Left lung (tissue), 14 donors: ENCODE measurements at places on chromosomes 5 and 9. TPM values are rescaled to one million over a fixed set of nuclear protein-coding genes. Genes with fewer than 3 reads are reported as not detected.

PNPLA7 gene
- 3.6 TPM for polyA plus RNA-seq

- H3K4me1 ChIP-seq, result peaks cover 7% of the 10 kb centered on the region
- no peak overlapping the region for H3K4me3 ChIP-seq
- H3K36me3 ChIP-seq, result no peaks in the 10 kb centered on the region
- DNase-seq, result no peak
Measured at GRCh38 chr5:142289708-142290576, 34.9 kb downstream of the SPRY4 start.

GRCh38 chr9:12785941-12786340, 11.1 kb downstream of the LURAP1L start:
- peaks cover 6% of the 10 kb centered on the region for H3K4me1 ChIP-seq
- peak overlapping the region; percentile 88 for H3K27ac ChIP-seq
- H3K27me3 ChIP-seq, result no peaks in the 10 kb centered on the region
- no peaks in the 10 kb centered on the region for H3K36me3 ChIP-seq
- H3K4me3 ChIP-seq, result no peak overlapping the region

- no peaks in the 10 kb centered on the region for H3K36me3 ChIP-seq
- no peaks in the 10 kb centered on the region for H3K27me3 ChIP-seq
- H3K4me3 ChIP-seq, result no peak overlapping the region
- H3K27ac ChIP-seq, result no peak overlapping the region
- no peak for DNase-seq
Measured at GRCh38 chr5:38046103-38046502, 206.3 kb upstream of the GDNF start.

- no peak overlapping the region for H3K4me3 ChIP-seq
- no peak for DNase-seq
- H3K4me1 ChIP-seq, result peaks cover 39% of the 10 kb centered on the region
- H3K27ac ChIP-seq, result no peak overlapping the region
Measured at GRCh38 chr9:136441191-136441680, 1.6 kb upstream of the INPP5E start.

DNA sequence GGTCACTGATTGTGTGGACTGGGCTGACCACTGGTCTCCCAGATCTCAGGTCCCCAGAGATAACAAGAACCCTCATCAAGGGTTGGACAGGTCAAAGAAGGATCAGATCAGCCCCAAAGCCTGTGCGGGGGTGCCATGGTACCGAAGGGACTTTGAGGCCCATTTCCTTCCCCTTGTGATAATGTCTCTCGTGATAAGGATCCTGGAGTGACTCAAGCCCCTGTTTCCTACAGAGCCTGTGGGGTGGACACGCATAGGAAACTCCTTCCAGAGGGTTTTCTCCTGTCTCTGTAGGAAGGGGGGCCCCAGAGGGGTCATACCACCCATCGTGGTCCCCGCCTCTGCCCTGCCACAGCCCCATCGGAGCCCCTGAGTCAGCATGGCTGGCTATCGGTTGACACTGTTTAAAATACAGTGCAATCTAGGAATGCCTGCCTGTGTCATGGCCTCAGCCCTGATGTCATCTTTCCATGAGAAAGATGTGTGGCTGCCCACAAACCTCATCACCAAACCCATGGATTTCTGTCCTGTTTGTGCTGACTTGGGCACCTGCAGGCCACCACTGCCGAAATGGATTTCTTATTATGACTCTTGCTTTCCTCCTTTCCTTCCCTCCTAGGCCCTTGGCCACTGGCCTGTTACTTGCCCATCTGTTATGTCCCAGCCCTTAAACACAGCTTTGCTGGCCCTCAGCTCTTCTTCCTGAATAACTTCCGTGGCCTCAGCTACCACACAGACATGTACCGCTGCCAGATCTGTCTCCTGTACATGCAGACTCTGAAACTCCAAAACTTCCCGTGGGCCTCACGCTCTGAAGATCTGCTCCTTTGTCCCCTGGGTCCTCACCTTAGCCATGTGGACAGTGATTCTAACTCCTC, 2.9 kb upstream of the CSF2 start:
- no peak overlapping the region for H3K4me3 ChIP-seq
- no peaks in the 10 kb centered on the region for H3K27me3 ChIP-seq
- DNase-seq, result no peak
- no peak overlapping the region for H3K27ac ChIP-seq
- H3K4me1 ChIP-seq, result peaks cover 3% of the 10 kb centered on the region
- H3K36me3 ChIP-seq, result no peaks in the 10 kb centered on the region

KCNMB1 gene
- polyA plus RNA-seq, result 1.2 TPM

GRCh38 chr9:26604076-26604662, 288.4 kb downstream of the CAAP1 start:
- no peak for DNase-seq
- no peaks in the 10 kb centered on the region for H3K4me1 ChIP-seq
- no peak overlapping the region for H3K27ac ChIP-seq
- no peaks in the 10 kb centered on the region for H3K36me3 ChIP-seq
- H3K4me3 ChIP-seq, result no peak overlapping the region
